ENCODE measurements at places on chromosomes 12 and 14.

DNA sequence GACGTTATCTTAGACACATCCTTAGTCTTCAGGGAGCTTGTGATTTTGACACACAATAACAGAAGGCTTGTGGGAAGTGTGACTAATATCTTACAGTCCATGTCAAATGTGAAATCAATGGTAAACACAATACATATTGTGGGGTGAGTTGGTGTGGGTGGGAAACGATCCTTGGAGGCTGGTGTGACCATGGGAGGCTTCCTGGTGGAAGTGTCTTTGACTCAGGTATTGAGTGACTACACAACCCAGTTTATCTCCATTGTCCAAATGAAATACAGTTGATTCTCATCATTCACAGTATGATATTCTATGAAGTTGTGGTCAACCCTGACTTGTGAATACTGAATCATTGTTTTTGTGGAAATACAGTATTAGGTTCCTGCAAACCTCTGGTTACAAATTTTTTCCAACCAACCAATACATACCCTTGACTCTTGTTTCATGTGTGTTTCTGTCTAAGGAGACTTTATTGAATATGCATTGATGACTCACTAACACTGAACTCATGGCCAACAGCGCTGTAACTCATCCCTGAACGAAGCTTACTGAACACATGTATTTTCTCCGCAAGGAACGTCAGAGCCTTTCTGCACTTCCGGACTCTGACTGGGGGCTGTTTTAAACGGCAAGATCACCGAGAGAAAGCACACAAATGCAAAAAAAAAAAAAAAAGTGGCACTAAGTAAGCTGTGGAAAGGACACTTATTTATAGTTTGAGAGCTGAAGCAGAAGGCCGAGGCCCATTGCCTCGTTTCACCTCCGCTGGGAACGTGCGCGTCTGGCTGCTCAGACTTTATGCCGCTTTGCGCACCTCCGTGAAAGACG, 59.0 kb downstream of the CLMN start:
- DNase-seq = no peak

GRCh38 chr14:103384450-103385151, 614 bp upstream of the MARK3 start:
- no peak for DNase-seq

DNA sequence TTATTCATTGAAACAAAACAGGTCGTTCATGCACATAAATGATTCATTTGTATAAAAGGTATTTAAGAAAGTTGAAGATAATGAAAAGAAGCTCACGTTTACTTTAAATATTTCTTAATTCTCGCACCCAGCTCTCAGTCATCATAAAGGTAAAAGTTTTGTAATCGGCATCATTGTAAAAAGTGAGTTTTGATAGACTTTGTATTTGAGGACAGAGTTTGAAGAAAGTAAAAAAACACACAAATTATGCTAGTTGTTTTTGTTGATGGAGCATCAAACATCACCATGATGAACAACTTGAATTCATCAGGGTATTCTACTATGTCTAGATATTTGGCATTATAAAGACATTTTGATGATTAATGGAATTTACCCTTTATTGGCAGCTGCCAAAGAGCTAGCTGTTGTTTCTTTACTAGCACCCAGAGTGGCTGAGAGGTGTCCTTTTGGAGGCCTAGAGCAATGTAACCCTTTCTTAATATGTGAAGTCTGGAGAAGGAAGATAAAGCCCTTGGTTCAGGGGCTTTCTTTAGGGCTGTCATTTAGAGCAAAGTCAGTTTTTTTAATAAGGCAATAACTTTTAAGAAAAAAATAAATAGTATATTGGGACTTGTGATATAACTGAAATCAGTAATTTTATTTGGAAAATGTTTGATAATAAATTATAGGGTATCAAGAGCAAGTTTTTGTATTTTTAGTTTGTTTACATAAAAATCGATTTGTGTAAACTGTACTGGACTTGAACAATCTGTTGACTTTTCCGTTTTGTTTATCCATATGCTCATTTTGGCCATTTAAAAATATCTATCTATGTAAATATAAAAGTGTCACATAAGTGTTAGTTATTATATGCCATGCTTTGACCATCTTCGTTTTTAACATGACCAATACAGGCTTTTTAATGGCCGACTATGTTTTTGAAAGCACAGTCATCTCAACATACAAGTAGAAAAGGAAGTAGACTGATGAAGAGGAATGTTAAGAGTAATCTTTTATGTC, 7.4 kb downstream of the GLRX5 start:
- DNase-seq = no peak

DNA sequence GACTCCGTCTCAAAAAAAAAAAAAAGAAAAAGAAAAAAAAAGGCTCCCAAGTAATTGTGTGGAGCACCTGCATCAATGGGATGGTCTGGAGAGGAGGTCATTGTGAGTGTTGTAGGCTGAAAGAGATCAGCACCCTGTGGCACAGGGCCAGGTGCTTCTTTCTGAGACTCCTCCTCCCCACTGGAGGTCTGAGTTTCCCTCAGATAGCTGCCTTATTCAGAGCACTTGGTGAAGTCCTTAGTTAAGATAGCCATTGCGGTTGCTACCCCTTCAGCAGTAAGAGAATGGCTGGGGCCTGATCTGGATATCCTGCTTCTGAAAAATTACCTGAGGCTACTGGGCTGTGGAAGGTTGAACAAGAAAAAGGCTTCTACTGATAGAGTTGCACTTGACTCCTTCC, 69.8 kb downstream of the ANO6 start:
- no peak for DNase-seq

DNA sequence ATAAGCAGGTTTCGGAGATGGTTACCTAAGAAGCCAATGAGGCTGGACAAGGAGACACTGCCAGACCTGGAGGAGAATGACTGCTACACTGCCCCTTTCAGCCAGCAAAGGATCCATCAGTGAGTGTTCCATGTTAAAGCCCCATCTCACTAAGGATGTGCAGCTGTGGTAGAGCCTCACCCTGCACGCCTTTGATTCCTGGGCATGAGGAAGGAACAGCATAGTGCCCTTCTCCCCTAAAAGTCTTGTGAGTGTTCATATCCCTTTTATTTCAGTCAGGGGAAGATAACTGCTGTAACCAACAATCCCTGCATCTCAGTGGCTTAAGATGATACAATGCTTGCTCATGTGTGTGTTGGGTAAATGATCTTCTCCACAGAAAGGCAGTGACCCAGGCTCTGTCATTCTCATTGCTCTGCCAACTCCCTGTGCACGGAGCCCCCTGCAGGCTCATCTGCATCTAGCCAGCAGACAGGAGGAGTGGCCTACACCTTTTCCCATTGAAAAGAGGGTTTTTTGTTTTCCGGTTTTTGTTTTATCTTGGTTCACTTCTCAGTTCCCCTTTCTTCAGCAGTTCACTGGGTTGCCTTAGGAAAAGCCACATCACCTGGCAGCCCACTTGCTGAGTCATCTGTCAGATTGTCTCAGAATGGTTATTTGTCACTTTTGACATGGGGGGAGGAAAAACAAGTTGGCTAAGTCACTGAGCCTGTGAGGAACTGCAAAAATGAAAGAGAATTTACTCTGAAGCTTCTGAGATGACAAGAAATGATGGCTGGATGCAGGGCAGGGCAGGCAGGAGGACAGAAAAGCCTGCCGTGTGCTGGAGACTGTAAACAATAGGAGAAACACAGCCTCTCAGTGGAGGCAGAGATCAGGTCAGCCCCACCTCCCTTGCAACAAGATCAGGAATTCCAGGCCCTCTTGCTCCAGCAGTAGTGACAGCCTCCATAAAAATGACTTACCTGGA, 193.3 kb downstream of the ANO4 start:
- no peak for DNase-seq

- no peak for DNase-seq
Observed at GRCh38 chr14:70597731-70598130, 2.7 kb downstream of the MED6 start.

DNA sequence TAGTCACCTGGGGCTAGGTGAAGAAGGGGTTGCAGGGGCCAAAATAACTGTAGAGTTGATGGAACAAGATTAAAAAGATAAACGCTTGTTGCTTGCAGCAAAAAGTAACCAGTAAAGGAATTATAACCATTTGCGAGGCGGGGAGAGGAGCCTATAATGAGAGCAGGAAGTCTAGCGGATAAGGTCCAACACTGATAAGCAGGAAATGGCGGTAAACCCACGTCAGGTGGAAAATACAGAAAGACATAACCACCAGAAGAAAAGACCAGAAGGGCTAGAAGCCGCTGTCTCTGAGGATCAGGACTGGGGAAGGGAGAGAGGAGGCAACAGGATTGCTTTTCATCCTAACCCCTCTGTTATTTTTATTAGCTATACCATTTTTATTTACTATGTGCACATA, 303.3 kb downstream of the DPF3 start:
- no peak for DNase-seq

DNA sequence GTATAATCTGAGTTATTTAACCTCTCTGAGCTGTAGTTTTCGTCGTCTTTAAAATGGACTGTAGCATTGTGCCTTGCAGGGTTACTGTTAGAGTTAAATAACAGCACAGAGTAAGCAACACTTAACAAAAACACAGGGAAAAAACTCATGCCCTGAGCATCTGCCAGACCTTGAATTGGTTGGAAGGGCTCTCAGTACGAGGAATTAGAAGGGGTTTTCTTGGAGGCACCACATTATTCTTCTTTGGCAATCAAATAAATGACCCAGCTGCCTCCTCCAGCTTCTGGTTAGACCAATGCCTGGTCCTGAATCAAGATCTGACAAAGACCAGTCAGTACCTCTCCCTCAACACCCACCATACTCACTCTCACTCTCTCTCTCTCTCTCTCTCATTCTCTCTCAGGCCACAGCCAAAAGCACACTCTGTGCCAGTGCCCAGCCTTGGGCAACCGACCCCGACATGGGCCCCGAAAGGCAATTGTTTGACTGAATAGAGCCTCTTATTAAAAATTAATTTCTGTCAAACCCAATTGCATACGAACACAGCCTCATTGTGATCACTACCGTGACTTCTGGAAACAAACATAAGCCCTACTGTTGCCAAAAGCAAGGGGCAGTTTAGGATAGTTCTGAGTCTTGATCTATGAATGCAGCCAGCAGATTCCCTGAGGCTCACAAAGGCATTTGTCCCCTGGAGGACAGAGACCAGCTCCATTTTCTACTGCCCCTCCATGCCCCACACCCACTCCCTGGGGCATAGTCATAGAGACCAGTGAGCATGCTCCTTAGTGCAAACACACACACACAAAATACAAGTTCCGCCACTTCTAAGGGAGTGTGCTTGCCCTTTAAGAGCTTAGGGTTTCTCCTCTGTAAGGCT, 23.9 kb downstream of the DUSP6 start:
- DNase-seq = no peak

GRCh38 chr12:53577941-53578352, 48.2 kb downstream of the ATF7 start:
- no peak for DNase-seq

GRCh38 chr12:19946550-19946949, 421.8 kb upstream of the PDE3A start:
- no peak for DNase-seq

DNA sequence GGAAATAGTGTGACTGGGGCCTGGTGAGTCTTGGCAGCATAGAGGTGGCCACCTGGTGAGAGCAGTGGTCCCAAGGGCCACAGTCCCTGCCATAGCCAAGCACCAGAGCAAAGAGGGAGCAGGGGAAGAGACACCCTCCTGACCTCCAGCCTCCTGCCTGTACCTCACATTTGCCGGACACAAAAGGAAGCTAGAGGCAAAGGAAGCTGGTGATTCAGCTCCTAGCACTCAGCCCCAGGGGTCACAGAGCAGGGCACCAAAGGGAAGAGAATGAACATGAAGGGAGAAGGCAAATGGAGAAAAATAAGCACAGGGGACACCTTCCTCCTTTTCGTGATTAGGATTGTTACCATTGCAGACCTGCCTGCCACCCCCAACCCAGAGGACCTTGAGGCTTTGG, 216.8 kb downstream of the ZFP36L1 start:
- no peak for DNase-seq

DNA sequence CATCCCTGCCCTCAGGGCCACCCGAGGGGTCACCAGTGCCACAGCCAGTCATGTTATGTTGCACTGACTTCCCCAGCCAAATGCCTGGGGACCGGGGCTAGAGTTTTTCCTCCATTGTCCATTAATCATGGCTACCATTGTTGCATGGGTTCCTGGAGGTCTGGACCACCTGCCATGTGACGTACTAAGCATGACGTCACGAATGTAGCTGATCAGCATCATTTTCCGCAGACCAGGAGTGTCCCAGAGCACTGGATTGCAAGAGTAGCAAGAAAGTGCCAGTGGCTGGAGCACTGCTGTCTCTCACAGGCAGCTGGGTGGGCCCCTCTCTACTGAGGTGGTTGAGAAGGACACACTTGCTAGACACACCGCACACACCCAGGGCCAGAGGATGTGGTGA, 6.9 kb upstream of the C14orf180 start:
- DNase-seq = no peak

Measured in sigmoid colon (tissue), 7 donors.